Activated naive CD4-positive, alpha-beta T cell treated with anti-CD3 and anti-CD28 coated beads, Interleukin-2, amount 10 ng/mL, durations not matched to agents 7 days and 5 days (primary cell): ENCODE measurements at places on chromosomes 12 and 14.
A peak's percentile ranks its signal among the peaks of the same experiment; 100 is the strongest.

DNA sequence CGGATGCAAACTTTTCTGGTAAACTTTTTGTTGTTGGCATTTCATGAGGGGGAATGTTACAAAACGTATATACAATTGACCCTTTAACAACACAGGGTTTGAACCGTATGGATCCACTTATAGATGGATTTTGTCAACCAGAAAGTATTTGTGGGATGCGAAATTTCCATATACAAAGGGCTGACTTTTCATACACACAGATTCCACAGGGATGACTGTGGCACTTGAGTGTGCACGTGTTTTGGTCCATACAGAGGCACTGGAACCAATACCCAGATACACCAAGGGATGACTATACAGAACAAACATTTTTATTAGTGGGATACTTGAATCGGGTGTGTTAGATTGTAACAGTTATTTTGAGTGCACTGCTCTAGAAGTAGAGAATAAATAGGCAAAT, 29.8 kb upstream of the CCT2 start:
- no peaks in the 10 kb centered on the region for H3K4me1 ChIP-seq
- DNase-seq, result no peak
- H3K27me3 ChIP-seq, result no peaks in the 10 kb centered on the region
- no peak overlapping the region for H3K4me3 ChIP-seq

GRCh38 chr14:73227812-73228781, 9.2 kb upstream of the PAPLN start:
- H3K4me1 ChIP-seq, result peaks cover under 1% of the 10 kb centered on the region
- peaks cover 21% of the 10 kb centered on the region for H3K27me3 ChIP-seq
- peaks cover 5% of the 10 kb centered on the region for H3K36me3 ChIP-seq

GRCh38 chr14:64605926-64606685, 56.3 kb downstream of the PPP1R36 start:
- no peak for DNase-seq
- no peaks in the 10 kb centered on the region for H3K36me3 ChIP-seq
- H3K4me1 ChIP-seq, result no peaks in the 10 kb centered on the region
- no peak overlapping the region for H3K4me3 ChIP-seq
- peaks cover 33% of the 10 kb centered on the region for H3K27me3 ChIP-seq

DNA sequence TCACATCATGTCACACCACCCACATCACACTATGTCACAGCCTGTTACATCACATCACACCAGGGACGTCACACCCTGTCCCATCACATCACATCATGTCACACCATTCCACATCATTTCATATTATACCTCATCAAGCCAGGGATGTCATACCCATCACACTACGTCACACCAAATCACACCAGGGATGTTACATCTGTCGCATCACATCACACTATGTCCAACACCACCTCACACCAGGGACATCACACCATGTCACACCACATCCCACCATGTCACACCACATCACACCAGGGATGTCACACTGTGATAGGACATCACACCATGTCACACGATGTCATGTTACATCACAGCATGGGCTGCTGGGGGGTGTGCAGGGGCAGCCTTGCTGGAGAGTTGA, 110.6 kb downstream of the TMEM121 start:
- H3K4me3 ChIP-seq, result no peak overlapping the region
- H3K27ac ChIP-seq, result no peak overlapping the region
- no peak for DNase-seq
- H3K27me3 ChIP-seq, result peaks cover 11% of the 10 kb centered on the region
- no peaks in the 10 kb centered on the region for H3K4me1 ChIP-seq
- H3K36me3 ChIP-seq, result no peaks in the 10 kb centered on the region

- H3K4me1 ChIP-seq, result peaks cover 2% of the 10 kb centered on the region
- no peaks in the 10 kb centered on the region for H3K36me3 ChIP-seq
- no peak for DNase-seq
- no peak overlapping the region for H3K4me3 ChIP-seq
These were observed 135.5 kb upstream of the CPM start for GRCh38 chr12:69068448-69068847.

GRCh38 chr12:104971306-104971705, 13.2 kb upstream of the SLC41A2 start:
- H3K27ac ChIP-seq, result no peak overlapping the region
- H3K4me3 ChIP-seq, result no peak overlapping the region
- H3K4me1 ChIP-seq, result no peaks in the 10 kb centered on the region
- H3K27me3 ChIP-seq, result peaks cover 6% of the 10 kb centered on the region

- peak overlapping the region; percentile 14 for H3K4me3 ChIP-seq
- H3K36me3 ChIP-seq, result peaks cover 57% of the 10 kb centered on the region
- peaks cover 84% of the 10 kb centered on the region for H3K4me1 ChIP-seq
- H3K27me3 ChIP-seq, result no peaks in the 10 kb centered on the region
- H3K27ac ChIP-seq, result peak overlapping the region; percentile 81
These were observed 62.5 kb downstream of the CCDC88C start for GRCh38 chr14:91354979-91355685.

DNA sequence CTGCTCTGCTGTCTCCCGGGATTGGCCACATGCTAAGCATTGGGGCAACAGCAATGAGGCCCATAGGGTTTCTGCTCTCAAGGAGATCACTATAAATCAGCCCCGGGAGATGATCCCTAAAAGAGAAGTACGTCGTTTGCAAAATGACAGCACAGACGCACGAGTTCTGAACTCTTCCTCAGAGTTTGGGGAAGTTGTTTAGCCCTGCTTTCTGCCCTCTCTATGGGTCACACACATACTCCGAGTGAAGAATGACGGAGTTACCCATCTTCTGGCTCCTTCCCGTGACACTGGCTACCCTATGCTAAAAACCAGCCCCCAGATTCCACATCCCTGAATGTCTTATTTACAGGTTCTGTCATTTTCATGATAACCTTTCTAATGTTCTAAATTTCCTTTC, 258.0 kb upstream of the PLEKHG7 start:
- H3K27me3 ChIP-seq, result no peaks in the 10 kb centered on the region
- peaks cover 3% of the 10 kb centered on the region for H3K36me3 ChIP-seq
- peaks cover 12% of the 10 kb centered on the region for H3K4me1 ChIP-seq
- no peak overlapping the region for H3K27ac ChIP-seq
- DNase-seq, result no peak
- no peak overlapping the region for H3K4me3 ChIP-seq

DNA sequence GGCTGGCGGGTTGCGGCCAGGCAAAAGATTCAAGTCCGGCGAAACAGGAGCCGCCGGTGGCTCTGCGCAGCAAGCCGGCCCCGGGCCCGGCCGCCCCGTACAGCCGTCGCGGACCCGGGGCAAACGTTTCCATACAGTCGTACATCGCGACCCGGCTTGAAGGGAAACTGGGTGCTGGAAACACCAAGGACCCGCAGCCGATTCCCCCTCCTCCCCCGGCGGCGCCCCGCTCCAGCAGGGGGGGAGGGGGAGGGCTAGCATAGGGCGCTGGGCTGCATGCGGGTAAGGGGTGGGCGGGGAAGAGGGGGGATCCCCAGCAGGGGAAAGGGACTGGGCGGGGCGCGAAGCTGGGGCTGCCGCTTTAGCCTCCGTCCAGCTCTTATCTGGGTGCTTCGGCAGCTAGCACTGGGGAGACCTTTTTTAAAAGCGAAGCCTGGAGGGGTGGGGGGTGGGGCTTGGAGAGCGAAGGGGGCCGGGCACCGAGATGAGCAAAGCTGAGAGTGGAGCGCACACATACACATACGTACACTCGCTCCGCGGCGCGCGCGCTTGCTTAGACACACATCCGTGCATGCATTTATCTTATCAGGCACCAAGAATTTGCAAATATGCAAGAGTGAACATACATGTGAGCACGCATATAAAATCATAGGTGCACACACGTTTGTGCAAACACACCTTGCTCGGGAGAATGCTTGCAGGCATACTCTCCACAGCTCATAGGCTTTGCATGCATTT, 11.9 kb downstream of the RARG start:
- H3K27me3 ChIP-seq, result peaks cover 4% of the 10 kb centered on the region
- H3K4me1 ChIP-seq, result peaks cover 82% of the 10 kb centered on the region
- peak overlapping the region; percentile 99 for H3K4me3 ChIP-seq
- H3K27ac ChIP-seq, result peak overlapping the region; percentile 95

DNA sequence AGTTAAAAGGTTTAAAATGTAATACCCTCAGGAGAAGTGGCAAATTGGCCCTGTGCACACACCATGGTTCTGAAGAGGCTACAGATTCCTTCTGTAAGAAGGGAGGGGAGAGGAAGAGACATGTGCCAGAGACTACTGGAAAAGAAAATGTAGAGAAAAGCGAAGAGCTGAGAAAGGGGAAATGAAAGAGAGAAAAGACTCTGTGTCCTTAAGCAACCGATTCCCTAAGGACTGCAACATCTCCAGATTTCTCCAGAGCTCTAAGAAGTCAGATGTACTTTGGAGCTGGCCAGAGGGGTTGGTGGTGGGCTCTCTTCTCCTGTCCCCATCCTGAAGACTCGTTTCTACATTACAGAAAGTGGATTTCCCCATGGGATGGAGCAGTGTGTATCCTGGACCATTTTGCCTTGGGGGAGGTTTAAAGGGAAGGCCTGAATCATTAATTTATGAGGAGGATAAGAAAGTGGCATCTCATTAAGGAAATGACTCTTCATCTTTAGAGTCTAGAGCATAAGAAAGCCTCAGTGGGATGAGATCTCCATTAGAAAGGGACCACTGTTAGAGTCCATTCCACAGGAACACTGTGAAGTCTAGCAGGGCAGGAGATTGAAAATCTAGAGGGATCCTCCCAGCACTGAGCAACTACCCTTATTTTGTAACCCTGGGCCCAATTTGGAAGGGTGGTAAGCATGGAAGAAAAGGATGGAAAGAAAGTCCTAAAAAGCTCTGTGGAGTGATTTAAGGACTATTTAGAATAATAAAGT, 45.5 kb upstream of the FUT8 start:
- H3K4me1 ChIP-seq, result peaks cover 28% of the 10 kb centered on the region
- H3K4me3 ChIP-seq, result no peak overlapping the region
- no peaks in the 10 kb centered on the region for H3K27me3 ChIP-seq
- H3K36me3 ChIP-seq, result peaks cover 12% of the 10 kb centered on the region
- no peak for DNase-seq
- H3K27ac ChIP-seq, result no peak overlapping the region

DNA sequence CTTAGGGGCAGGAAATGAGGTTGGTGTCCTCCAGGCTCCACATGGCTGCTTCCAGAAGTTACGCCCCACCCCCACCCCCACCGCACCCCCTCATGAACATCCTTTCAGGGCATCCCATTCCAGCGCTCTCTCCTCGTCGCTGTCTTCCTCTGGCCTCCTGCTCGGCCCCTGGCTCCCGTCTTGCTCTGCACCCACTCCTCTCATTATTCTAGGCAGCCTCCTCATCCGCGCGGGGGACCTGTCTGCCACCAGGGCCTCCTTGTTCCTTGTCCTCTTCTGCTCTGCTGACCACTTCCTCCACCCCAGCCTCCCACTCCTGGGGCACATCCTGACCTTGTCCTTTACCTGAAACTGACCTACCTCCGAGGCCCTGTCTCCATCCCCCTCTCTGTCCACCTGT, 29.8 kb upstream of the PLEKHG6 start:
- peaks cover 70% of the 10 kb centered on the region for H3K27me3 ChIP-seq
- no peak for DNase-seq
- H3K27ac ChIP-seq, result no peak overlapping the region
- H3K36me3 ChIP-seq, result no peaks in the 10 kb centered on the region
- peaks cover 6% of the 10 kb centered on the region for H3K4me1 ChIP-seq

DNA sequence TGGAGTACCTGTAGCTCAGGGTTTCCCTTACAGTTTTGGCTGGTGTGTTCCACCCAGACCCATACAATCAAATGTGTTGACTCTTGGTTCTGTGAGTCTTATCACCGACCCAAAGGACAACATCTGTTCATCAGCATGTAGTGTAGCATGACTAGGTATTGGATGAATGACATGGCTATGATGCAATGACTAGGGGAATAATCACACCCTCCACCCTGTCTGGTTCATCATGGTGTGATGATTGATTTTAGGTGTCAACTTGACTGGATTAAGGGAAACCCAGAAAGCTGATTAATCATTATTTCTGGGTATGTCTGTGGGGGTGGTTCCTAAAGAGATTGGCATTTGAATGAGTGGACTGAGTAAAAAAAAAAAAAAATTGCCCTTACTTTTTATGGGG, 311.3 kb downstream of the DPF3 start:
- no peak for DNase-seq
- H3K27me3 ChIP-seq, result peaks cover 77% of the 10 kb centered on the region
- peaks cover 32% of the 10 kb centered on the region for H3K36me3 ChIP-seq
- no peak overlapping the region for H3K27ac ChIP-seq
- H3K4me3 ChIP-seq, result no peak overlapping the region

DNA sequence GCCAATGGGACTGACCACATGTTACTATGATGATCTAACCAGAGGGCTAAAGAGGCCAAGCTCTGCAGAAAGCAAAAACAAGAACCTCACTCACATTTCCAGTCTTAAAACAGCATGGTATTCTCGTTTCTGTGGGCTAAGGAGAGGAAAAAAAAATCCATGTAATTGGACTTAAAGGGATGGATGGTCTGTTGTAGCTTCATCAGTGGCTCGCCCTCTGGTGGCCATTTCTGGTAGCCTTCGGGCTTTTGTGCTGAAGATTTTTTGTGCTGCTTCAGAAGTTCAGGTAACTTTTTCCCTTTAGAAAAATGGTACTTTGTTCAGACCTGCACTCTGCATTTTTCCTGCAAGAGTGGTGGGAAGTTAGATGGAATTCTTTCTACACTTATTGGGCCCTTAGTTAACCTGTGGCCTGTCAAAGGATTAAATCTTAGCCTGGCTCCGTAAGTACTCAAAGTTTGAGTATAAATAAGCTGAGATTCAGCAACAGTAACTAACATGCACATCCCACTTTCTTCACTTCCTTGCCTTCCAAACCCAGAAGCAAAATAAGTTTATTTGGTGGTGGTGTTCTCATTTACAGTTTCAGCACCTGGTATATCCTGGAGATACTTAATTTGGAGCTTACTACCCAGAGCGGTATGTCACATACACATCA, 22.3 kb downstream of the DCAF4 start:
- peaks cover 5% of the 10 kb centered on the region for H3K4me1 ChIP-seq
- H3K27me3 ChIP-seq, result no peaks in the 10 kb centered on the region
- no peak overlapping the region for H3K4me3 ChIP-seq
- H3K36me3 ChIP-seq, result peaks cover 34% of the 10 kb centered on the region
- H3K27ac ChIP-seq, result peak overlapping the region; percentile 22

DNA sequence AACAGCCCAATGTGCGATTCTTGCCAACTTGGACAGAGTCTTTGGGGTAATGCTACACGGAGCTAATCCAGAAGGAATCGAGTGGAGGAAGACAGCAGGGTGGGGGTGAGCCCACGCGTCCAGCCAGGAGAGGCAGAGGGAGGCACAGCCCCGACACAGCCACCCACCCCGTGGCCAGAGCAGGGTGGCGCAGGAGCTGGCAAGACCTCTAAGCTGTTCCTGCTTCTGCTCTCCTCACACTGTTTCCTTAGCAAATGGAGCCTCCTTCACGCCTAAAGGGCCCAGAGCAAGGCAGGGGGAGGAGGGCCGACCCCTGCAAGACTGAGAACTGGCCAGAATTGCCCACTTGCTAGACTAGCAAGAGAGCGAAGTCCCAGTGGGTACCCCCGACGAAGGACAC, 91.5 kb downstream of the FBXL14 start:
- no peaks in the 10 kb centered on the region for H3K36me3 ChIP-seq
- no peak overlapping the region for H3K4me3 ChIP-seq
- H3K27ac ChIP-seq, result no peak overlapping the region
- H3K4me1 ChIP-seq, result peaks cover 11% of the 10 kb centered on the region

GRCh38 chr12:19244312-19244711, 114.8 kb downstream of the PLEKHA5 start:
- H3K27ac ChIP-seq, result no peak overlapping the region
- no peaks in the 10 kb centered on the region for H3K4me1 ChIP-seq
- no peak for DNase-seq
- no peak overlapping the region for H3K4me3 ChIP-seq
